ENCODE measurements at places on chromosomes 1 and 21. TPM values are rescaled to one million over a fixed set of nuclear protein-coding genes. Genes with fewer than 3 reads are reported as not detected.

ADAMTS4 gene
- 90.2 TPM for total RNA-seq

KRTAP21-2 gene
- not detected for total RNA-seq

KCNJ15 gene
- 0.50 TPM for total RNA-seq

LCE1A gene
- total RNA-seq, result not detected

FMO3 gene
- not detected for total RNA-seq

KCNA2 gene
- total RNA-seq, result not detected

RHD gene
- total RNA-seq, result not detected

GJC2 gene
- total RNA-seq, result 0.57 TPM

LRRN2 gene
- total RNA-seq, result not detected

F3 gene
- 3.3 TPM for total RNA-seq

LAMTOR2 gene
- 45.9 TPM for total RNA-seq

OXCT2 gene
- 1.6 TPM for total RNA-seq

ITLN1 gene
- not detected for total RNA-seq

TSEN15 gene
- 46.5 TPM for total RNA-seq
